ENCODE measurements at places on chromosomes 2 and 18.

GRCh38 chr2:173037245-173038120 lies 38.2 kb upstream of the MAP3K20 start:
- no peak for DNase-seq

DNA sequence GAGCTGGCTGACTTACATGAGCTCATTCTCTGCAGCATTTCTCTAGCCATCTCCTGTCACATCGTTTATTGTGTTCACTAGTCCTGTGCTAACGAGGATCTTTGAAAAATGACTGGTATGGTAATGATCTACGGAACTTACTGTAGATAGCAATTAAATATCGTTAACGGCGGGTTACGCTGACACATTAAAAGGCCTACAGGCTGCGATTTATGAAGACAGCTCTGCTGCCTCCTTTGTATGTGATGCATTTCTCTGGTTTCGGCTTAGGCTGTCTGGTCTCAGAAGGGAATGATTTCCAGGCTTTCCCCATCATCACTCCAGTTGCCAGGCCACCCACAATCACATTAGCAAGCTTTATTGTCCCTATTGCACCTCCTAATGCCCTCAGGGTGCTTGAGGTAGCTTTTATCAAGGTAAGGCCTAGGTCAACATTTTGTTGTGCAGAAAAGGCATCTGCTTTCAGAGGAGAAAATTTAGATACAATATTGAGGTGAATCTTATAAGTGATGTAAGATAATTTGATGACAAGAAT lies 284.4 kb downstream of the SOX11 start:
- DNase-seq: no peak

GRCh38 chr18:13380691-13381070 lies 162.1 kb downstream of the LDLRAD4 start:
- no peak for DNase-seq

DNA sequence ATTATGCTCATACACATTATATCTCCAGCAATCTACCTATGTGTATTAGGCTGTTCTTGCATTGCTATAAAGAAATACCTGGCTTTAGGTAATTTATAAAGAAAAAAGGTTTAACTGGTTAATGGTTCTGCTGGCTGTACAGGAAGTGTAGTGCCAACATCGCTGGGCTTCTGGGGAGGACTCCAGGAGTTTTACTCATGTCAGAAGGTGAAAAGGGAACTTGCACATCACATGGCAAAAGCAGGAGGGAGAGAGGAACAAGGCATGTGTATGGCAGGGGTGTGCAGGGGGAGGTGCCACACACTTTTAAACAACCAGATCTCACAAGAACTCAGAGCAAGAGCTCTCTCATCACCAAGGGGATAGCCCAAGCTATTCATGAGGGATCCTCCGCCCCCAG lies 715.4 kb upstream of the ZEB2 start:
- no peak for DNase-seq

- no peak for DNase-seq
These were observed 60.3 kb downstream of the CACNB4 start for GRCh38 chr2:152038441-152038958.

- no peak for DNase-seq
These were observed 168.4 kb downstream of the LOXHD1 start for GRCh38 chr18:46488471-46489213.

DNA sequence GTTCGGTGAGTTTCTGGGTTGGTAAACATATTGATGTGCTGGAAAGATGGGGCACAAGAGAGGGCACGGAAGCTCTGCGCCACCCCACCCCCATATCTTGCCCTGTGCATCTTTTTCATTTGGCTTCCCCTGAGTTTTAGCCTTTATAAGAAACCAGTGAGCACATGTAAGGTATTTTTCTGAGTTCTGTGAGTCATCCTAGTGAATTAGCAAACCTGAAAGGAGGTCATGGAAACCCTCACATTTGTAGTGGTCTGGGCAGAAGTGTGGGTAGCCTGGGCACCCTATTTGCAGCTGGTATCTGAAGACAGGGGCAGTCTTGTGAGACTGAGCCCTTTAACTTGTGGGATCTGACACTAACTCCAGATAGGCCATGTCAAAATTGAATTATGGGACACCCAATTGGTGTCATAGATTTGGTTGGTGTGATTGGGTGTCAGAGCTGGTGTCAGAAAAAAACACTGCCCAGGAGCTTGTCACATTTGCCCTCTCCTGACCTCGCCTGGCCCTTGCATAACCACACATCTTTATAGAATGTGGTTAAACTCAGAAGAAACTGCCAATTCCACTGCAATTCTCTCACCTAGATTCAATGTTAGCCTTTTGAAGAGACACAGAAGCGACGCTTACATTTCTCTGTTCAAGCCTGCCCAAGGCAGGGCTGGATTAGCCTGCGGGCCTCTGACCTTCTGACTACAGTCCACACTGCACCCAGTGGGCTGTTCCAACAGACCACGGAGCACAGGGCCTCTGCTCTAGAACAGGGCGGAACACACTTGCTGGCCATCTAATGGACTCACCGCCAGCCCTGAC lies 12.0 kb upstream of the GALM start:
- DNase-seq: no peak

DNA sequence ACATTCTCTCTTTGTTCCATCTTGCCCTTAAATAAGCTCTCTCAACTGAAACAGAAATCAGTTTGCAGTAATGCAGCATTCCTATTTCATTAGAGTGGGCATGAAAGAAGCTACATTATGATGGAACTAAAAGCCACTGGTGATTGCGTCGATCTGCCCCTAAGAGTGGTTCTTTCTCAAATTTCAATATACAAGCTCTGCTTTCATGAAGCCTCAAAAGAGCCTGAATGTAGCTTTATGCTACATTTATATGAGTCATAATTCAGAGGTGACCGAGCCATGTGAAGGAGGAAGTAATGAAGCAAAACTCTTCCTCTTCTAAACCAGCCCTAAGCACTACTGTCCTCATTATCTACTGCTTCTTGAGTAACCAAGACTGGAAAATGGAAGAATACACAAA lies 64.8 kb upstream of the CYTIP start:
- DNase-seq: no peak

- DNase-seq: no peak
These were observed 628 bp upstream of the PTPN2 start for GRCh38 chr18:12884406-12885323.

DNA sequence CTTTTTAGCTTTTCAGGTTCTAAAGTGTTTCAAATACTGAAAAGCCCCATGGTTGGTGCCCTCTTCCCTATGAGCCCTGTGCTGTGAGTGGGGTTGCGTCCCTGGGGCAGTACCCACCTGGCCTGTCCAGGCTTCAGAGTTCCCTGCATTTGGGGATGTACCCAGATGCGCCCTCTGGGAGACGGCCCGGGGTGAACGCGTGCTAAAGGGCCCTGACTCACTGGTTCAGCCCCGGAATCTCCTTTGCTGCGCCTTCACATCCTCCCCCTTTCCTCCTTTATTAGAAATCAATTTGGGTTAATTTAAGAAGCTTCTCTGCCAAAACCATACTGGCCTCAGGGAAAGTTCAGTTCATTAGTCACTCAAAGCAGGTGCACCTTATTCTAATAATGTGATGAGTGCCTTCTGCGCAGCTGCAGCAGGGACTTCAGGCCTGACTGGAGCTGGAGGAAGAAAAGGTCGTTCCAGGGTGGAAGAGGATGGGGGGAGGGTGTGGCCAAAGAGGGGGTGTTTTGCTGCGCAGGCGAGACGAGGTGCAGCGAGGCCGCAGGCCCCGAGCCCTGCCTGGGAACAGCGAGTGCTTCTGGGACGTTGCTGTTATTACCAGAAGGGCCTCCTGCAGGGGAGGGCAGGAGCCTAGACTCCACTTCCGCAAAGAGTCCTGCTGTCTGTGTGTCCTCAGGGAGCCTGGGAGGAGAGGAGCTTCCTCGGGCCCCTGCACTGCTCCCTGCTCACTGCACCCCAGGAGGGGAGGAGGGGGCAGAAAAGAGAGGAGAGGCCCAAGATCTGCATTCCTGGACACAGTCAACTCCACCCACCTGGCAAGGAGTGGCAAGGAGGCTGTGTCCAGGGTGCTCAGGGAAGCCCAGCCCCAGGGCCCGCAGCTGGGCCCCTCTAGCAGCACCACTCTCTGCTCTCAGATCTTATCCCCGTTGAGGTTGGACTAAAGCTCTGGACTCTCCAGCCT lies 223.2 kb upstream of the PXDN start:
- no peak for DNase-seq

DNA sequence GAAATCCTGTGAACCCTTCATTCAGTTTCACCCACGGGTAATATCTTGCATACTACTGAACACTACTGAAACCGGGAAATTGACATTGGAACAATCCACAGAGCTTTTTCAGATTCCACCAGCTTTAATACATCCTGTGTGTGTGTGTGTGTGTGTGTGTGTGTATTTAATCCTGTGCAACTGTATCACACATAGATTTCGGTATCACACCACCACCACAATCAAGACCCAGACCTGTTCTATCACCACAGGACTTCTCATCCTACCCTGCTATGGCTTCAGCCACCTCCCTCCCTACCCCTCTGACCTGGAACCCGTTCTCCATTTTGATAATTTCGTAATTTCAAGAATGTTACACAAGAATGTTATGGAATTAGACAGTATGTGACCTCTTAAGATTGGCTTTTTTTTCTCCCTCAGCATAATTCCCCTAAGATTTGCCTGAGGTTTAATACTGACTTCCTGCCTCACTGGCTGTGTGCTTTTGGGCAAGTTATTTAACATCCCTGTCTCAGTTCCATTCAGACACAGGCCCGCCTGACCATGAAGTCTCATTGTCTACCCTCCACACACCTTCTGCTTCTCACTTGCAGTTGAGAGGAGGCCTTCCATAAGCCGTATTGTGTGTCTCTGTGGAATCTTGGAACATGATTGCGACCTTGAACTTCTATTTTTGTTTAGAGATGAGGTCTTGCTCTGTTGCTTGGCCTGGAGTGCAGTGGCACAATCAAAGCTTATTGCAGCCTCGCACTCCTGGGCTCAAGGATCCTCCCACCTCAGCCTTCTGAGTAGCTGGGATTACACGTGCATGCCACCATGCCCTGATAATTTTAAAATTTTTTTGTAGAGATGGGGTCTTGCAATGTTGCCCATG lies 14.4 kb upstream of the TMEM131 start:
- DNase-seq: no peak

DNA sequence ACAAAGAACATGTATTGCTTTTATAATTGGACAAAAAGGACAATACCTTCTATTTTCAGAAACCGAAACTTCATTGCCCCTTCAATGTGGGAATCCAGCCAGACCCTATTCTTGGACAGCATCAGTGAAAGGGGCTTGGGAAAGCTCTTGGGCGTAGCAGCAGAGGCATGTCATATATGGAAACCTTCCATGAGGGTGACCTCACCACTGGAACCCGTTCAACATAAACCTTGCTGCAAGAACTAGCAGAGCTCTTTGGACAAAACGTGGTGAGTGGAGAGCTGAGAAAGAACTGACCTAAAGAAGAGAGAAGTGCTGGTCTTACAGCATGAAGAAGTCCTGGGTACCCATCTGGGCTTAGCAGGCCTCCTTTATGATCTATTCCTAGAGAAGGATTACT lies 22.7 kb upstream of the ACTG2 start:
- DNase-seq: no peak

- DNase-seq: no peak
These were observed 13.3 kb upstream of the RAB17 start for GRCh38 chr2:237603718-237604362.

GRCh38 chr2:45412754-45413379 lies 198.2 kb downstream of the SRBD1 start:
- no peak for DNase-seq

- no peak for DNase-seq
These were observed 35.6 kb downstream of the COL5A2 start for GRCh38 chr2:189143925-189144324.

- no peak for DNase-seq
These were observed 1139.5 kb downstream of the BCL11A start for GRCh38 chr2:59413751-59414570.

- DNase-seq: peak; percentile 33
These were observed 78.1 kb downstream of the CIB4 start for GRCh38 chr2:26562811-26563645.

GRCh38 chr2:127429844-127430425 lies 11.7 kb downstream of the PROC start:
- no peak for DNase-seq

GRCh38 chr2:239433777-239434403 lies 33.1 kb upstream of the HDAC4 start:
- no peak for DNase-seq

DNA sequence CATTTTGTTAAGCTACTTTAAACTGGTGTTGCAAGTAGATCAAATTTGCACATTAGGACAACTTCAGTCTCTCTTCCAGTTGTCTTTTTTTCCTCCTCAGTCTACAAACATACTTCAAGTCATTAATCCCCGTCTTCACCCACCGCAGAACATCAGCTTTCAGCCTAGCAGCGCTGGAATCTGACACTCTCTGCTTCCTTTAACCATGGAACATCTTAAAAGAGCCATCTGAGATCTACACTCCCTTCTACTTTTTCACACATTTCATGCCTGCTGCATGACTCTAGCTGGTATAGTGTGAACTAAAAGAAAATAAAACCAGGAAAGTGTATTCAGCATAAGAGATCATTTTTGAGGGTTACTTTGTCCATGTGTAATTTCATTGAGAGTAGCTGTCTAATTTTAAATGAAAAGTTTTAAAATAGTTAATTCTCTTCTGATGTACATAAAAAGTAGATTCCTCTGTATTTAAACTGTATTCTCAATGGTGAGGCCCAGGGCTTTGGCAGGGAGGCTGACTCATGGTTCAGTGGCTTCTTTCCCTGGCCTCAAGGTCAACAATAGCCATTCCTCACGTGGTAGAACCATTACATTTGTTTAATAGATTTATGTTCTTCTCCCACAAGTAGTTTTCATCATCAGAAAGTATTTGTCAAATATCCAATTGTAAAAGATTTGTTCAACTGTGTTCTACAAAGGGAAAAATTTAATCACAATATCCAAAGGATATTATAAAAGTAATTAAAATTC lies 16.5 kb downstream of the SGPP2 start:
- DNase-seq: no peak

DNA sequence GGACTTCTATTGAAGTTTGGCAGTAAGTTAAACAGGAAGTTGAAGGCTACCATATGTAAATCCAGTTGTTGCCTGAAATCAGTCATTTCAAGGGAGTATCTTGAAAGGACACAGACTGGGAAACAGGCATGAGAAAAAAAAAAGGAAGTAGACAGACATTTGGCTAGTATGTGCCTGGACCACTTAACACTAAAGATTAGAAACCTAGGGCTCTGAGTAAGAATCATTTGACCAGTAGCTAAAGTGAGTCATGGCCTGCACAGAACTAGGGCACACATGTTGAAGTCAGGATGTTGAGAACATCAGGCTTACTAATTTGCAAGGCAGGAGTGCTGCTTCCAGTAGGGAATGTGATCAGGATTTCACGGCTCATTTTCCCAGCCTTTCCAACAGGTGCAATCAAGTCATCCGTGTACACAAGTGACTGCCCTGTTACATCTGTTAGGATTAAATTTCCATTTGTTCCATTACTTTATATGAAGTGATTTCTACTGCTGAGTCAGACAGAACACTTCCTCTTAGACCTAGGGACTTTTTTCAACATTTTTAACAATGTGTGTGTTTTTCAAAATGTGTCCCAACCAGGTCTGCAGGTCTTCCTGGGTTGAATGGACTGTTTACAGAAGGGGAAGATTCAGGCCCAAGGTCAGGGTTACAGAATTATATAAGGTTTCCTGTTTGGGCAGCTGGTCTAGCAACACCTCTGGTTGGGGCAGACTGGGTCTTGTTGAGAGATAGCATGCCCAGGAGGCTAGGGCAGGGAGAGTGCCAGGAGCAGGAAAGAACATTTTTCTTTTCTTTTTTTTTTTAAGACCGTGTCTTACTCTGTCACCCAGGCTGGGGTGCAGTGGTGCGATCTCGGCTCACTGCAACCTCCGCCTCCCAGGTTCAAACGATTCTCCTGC lies 145.6 kb downstream of the TGIF1 start:
- no peak for DNase-seq

- no peak for DNase-seq
These were observed 121.6 kb downstream of the EML6 start for GRCh38 chr2:54845094-54845493.
